ENCODE measurements at places on chromosomes 7 and 10.

DNA sequence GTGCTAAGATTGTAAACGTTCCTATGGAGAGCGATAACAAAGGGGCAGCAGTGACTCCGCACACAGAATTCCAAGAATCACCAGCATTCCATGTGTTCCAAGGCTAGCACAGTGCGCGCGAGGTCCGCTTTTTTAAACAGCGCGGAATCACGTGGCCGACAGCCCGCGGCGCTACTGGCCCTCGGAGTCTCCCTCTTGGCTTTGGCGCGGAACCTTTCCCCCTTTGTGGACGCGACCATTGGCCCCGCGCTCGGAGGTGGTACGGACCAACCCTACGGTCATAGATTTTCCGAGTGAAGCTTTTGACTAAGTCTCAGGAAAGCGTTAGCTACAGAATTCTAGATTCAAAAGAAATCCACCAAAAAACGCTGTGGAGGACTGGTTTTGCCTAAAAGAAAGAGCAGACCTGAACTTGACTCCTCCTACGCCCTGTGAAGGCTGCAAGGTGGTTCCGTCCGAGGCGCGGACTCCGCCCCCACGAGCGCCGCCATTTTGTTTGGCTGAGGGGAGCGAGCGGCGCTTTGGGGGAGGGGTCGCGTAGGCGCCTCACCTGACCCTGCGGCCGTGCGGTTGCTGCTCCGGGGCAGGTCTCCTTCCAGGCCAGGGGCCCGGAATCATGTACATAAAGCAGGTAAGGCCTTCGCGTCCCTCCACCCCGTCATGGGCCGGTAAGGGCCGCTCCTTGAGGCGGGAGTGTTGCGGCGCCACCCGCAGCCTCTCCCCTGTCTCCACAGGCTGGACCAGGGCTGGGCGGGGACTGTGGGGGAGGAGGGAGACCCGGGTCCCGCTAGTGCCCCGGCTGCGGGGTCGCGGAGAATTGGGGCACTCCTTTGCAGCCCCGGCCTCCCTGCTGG lies at the start of gene SMC3:
SMC3 (plus strand) TSS at position 495 of the 854 bp plus-strand sequence; CDS start at position 617, 122 bp downstream.
- peak; percentile 96 for DNase-seq

GRCh38 chr7:142365410-142365842 lies 107.6 kb upstream of the PRSS58 start:
- no peak for DNase-seq

DNA sequence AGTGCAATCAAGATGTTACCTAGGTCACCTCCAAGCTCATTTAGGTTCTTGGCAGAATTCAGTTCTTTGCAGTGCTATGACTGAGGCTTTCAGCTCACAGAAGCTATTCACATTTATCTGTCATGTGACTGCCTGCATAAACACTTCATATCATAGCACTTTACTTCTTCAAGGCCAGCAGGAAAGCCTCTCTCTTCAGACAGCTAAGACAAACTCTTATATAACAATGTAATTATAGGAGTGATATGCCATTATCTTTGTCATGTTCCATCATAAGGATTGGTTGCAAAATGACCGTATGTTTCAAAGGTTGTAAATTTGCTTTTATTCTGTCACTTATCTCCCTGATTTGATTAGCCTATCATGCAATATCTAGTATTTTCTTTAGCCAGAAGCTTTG lies 78.8 kb upstream of the TMEM196 start:
- DNase-seq, result no peak

DNA sequence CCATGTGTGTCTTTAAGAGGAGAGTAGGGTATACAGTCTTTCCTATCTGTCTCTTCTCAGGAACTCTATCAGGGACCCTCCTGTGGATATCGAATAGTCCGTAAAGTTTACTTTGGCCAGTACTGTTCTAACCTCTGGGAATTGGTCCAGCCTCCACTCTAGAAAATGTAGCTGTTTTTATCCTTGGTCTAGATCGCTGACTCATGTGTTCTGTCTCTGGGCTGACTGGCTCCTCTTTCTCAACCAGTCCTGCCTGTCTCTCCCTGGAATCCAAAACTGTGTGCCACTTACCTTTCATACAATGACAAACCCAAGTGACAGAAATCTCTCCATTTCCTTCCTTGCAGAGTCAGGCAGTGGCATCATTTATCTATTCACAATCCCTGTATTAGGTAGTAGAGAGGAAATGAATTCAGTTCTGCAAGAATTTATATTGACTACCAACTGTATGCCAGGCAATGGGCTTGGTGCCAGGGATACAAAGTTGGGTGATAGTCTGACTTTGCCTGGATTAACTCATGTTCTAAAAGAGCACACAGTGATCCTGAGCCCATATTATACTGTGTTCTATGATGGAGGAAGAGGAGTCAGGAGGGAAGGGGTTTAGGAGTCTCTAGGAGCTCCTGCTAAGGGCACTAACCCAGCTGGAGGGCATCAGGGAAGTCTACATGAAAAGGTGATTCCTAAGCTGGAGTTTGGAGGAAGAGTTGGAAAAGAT lies 232.7 kb downstream of the LRMDA start:
- DNase-seq, result no peak

DNA sequence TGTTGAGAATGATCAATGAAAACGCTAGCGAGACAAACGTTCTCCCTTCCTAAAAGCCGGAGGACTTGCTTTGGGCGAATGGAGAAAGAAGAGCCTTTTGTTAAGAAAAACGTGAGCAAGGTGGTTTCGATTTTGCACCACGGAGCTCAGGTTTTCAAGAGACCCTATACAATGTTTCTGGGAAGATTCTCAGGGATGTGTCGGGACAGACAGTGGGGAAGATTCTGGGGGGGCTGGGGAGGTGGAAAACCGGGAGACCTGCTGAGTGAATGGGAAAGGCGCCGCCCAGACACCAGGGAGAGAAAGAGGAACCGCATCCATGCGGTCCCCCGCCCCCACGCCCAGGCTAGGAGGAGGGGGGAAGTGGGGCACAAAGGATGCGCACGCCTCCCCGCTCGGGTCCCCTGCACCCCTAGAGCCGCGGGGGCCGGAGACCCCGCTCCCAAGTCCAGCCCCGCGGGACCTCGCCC lies 745 bp downstream of the YWHAG start:
- peak; percentile 37 for DNase-seq

GRCh38 chr7:30352169-30352568 lies 67.8 kb downstream of the ZNRF2 start:
- DNase-seq, result no peak

- peak; percentile 43 for DNase-seq
Observed at GRCh38 chr7:39741942-39742623, 118.7 kb downstream of the RALA start.

DNA sequence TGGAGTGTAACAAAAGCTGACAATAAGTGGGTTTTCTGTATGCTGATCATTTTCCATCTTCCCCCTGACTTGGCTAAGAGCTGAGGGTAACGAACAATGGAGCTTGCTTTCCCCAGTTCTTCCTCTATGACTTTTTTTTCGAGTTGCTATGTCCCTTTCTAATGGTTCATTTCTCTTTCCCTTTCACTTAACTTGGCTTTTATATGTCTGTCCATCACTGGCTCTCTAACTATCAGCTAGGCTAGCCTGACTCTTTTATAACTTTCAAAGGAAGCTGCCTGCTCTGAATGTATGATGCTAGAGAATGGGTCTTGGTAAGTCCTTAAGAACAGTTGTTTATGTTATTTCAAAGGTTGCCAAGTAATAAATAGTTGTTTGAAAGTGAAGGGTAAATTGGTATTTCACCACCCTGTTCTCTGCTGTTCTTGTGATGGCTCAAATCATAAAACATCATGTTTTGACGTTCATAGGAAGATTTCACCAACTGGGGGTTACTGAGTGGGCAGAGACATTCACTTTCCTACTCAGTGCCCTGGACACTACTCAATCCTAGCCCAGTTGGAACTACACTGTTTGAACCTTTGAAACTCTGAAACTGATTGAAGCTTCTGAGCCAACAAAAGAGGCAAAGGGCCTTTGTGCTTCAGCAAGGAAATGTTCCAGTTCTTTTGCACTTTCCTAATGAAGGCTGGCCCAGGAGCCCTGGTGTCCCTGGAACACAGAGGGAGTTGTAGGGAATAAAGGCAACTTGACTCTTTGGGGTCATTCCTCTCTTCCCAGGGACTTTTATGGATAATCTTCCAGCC lies 85.4 kb upstream of the PHYHIPL start:
- no peak for DNase-seq

- peak; percentile 78 for DNase-seq
Observed at GRCh38 chr7:92448205-92448747, 994 bp downstream of the GATAD1 start.

GRCh38 chr10:116470071-116470470 lies 42.4 kb downstream of the PNLIPRP3 start:
- no peak for DNase-seq

DNA sequence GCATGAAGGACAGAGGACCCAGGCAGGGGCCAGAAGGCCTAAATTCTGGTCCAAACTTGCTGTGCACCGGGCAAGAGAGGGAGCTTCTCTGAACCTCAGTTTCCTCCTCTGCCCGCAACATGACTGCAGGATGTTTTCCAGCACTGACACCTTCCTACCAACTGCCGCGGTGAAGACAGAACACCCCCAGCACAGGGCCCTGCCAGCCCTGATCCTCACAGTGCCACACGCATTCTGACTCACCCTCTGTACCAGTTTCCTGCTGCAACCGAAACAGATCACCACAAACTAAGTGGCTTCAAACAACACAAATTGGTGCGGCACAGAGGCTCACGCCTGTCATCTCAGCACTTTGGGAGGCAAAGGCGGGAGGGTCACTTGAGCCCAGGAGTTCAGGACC lies 18.1 kb downstream of the MAD1L1 start:
- DNase-seq, result no peak

DNA sequence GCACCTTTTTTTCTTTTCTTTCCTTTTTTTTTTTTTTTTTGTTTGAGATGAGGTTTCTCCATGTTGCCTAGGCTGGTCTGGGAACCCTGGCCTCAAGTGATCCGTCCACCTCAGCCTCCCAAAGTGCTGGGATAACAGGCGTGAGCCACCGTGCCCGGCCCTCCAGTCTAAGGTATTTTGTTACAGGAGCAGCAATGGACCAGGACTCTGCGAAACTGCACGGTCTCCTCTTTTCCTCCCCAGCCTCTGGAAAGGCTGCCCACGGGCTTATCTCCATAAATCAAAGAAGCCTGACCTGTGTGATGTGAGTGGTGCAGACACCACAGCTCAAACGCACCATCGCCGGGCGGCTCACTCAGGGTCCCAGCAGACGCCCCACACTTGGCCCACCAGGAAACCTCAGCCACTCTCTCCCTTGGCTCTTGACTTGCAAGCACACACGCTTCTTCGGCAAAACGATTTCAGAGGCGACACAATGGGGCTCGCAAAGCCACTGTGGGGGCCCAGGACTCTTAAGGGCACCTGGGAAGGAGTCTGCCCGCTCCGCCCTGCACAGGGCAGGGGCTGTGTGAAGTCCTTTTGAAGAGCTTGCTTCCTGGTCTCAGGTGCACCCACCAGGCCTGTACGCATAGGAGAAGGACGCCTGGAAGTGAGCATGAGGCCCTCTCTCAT lies 20.6 kb downstream of the WDR86 start:
- no peak for DNase-seq

- no peak for DNase-seq
Observed at GRCh38 chr7:108324053-108325038, 131.9 kb downstream of the NRCAM start.

GRCh38 chr7:84362360-84362759 lies 167.8 kb upstream of the SEMA3A start:
- DNase-seq, result no peak

DNA sequence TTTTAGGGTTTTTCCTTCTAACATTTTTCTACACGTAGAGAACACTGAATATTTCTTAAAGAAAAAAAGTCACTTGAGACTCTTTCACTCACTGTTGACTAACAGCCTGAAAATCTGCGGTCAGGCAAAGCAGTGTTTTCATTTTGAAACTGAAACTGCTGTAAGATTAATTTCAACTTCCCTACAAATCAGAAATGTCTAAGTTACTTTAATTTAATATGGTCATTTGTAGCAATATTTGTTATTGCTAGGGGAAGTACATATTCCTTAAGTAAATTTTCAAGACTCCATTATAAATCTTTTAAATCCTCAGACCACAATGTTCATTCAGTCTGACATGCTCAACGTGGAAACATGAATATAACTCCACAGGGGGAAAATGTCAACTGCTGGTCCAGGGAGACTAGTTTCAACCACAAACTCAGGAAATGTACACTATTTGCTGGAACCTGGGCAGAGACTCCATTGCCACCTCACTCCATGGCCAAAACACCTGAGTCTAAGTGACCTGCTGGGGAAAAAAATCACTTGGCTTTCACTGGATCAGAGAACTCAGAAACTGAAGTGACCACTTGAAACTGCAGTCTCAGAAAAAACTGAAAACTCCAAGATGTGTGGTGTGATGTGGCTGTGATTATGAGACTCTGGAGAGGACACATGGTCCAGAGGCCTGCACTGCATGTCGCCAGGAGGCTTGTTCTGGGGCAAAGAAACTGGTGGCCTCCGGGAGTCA lies 161.2 kb downstream of the TAX1BP1 start:
- no peak for DNase-seq

DNA sequence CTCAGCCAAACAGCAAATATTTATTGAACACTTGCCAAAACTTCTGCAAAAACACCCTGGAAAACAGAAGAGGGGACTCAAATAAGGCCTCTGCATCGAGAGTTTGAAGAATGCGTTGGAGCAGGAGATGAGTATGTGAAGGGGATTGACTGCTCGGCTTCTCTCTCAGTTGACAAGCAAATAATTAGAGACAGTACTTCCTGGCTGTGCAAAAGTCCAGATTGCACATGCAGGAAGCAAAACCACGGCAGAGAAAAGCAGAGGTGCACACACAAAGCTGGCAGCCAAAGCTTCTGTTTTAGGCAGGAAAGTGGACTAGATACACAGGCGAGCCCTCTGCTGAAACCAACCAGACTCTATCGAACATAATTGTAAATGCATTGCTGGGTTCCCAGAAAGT lies 343.6 kb upstream of the MGMT start:
- no peak for DNase-seq
